HCEC 1CT (cell line): ENCODE measurements at places on chromosomes 6 and 20.

DNA sequence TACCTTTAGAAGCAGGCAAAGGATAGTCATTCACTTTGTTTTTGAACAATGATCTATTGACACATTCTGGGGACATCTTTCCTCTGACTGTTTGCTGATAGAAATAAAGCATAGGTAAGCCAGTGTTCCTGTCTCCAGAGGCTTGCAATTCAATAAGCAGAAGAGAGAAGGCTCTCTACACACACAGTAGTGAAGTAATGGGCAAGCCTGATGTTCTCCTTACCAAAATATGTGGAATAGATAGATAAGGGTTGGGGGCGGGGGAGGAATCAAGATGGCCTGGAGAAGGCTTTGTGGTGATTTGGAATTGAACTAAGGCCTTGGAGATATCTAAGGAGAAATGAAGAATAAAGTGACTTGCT is 27.3 kb downstream of the PAQR8 start:
- DNase-seq: no peak

- peak; percentile 3 for DNase-seq
Measured at GRCh38 chr6:9404351-9405146, 969.2 kb upstream of the SLC35B3 start.

DNA sequence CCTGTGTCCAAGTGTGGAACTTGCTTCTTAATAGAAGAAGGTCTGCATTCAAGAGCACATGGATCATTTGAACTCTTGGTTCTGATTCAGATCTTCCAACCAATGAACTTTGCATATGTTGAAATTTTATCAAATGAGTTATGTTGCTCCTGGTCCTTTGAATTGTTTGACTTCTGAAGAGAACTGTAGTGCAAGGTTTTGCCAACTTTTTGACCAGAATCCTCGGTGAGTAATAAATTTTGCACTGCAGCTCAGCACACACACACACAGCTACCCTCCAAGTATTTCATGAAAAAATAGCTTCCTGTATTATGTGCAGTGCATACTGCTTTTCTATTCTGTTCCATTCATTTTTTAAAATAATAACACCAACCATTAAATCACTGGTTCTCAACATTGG is 67.5 kb downstream of the BFSP1 start:
- DNase-seq: no peak

GRCh38 chr6:56065408-56065807 is 182.0 kb downstream of the COL21A1 start:
- DNase-seq: no peak

GRCh38 chr6:54988576-54988975 is 142.0 kb downstream of the FAM83B start:
- DNase-seq: peak; percentile 65

- no peak for DNase-seq
Measured at GRCh38 chr6:37344308-37344707, 9.5 kb upstream of the RNF8 start.

DNA sequence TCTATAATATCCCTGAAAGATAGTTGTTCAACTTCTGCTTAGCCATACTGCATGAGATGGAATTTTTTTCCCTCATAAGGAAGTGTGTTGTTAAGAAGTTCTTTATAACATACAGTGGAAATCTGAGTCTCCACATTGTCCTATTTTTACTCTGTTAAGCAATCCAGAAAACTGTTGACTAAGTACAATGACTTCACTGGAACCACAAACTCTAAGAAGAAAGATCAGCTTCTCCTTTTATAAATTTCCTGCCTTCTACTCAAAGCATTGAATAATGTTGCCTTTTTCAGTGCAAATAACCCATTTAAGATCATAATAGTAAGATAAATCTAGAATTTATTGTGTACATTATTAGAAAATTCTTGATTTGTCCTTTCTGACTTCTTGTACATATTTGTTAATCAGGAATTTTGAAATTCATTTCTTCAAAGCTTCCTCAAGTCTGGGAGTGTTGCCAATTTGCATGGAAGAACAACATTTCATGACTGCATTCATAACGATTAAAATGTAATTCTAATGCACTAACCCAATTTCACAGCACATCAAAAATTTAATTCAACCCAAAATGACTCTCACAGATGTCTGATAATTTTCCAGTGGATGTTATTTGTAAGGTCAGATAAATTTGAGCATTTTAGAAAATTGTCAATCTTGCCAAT is 45.6 kb upstream of the ANKEF1 start:
- peak; percentile 51 for DNase-seq

DNA sequence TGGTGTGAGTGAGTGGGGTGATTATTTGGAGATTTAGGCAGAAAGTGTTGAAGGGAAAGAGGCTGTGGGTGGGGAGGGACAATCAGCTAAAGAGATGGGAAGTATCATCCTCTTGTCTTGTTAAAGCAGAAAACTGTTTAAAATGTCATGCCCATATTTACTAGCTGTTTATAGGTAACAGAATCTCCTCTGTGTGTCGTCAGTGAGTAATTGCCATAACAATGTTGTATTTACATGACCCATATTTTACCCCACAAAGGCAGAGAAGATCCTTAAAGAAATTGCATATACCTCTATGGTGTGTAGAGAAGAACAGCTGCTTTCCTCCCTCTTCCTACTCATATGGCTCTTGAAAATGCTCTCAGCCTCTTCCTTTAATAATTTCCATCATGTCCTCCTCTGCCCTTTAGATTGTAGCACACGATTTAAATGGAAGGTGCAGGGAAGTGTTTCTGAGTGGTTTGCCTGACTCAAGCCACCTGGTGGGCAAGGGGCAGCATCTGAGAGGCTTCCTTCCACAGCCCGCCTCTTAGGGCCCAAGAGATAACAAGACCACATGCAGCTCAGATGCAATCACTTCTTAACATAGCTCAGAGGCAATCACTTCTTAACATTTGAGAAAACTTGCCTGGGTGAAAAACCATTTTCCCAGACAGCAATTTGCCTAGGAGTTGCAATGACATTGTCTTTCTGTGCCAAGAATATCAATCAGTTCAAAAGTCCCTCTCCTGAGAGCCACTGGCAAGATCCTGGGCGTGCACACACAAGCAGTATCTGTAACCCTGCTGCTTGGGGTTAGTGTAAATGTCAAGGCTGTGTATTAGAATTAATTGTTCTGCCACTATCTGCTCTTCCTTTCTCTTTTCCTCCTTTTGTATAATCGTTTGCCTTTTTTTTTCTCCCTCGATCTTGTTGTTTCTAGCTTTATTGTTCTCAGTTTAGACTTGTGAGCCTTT is 44.1 kb upstream of the EDN1 start:
- DNase-seq: peak; percentile 47

GRCh38 chr6:132960720-132961119 is 146.4 kb downstream of the RPS12 start:
- DNase-seq: no peak
